Activated T-helper 9 cell treated with anti-CD3 and anti-CD28 coated beads, Interleukin-2, amount 50 U/mL, for 16 hours (primary cell): ENCODE measurements at places on chromosomes 2 and 18.

GRCh38 chr2:204948822-204949221, 403.5 kb downstream of the PARD3B start:
- no peak for DNase-seq

- no peak for DNase-seq
Measured at GRCh38 chr2:172924097-172924660, 151.5 kb upstream of the MAP3K20 start.

DNA sequence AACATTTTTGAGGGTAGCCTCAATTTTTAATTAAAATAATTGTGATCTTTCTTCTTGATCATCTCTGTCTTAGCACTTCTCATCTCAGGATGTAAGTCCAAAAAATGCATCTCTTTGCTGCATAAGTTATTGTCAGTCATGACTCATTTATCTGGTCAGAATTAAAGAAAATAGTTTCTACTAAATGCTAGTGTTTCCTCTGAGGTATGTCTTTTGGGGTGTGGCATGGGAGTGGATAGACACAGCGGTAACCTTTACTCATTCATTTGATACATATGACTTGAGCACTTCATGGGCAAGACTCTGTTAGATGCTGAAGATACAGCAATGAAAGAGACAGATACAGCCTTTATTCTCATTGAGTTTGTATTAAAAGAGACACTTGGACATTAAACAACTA, 284.7 kb downstream of the IRS1 start:
- DNase-seq = no peak

DNA sequence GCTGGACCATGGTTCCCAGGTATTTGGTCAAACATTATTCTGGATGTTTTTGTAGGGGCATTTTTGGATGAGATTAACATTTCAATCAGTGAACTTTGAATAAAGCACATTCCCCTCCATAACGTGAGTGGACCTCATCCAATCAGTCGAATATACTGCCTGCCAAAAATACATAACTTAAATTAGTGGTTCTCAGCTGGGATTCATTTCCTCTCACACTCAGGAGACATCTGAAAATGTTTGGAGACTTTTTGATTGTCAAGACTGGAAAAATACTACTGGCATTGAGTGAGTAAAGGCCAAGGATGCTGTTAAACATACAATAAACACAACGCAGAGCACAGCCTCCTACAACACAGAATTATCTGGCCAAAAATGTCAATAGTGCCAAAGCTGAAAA, 198.2 kb downstream of the MYO1B start:
- DNase-seq = no peak

GRCh38 chr2:62999905-63000304, 50.7 kb upstream of the OTX1 start:
- DNase-seq = no peak

DNA sequence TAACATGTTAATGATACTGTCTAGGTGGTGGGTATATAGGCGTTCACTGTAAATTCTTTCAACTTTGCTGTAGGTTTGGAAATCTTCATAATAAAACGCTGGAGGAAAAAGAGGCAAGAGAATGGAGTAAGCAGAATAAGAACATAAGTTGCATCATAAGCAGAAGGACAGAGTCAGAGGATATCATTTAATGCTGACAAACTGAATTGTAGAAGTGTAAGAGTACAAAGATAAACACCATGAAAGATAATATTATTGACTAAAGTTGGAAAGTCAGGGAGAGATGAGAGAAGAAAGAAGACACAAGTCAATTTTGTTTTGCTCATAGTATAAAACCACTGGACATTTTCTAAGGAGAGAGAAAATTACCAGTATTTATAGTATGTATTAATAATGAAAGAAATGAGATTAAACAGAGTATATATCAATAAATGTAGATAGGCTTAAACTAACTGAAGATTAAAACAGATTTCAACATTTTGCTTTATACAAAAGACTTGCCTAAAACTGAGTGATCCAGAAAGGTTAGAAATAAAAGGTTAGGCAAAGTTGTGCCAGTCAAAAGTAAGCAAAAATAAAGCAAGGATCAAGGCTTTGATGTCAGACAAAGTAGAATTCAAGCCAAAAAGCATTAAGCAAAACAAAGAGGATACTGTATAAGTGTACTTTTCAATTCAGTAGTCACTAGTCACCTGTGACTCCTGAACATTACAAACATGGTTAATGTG, 42.4 kb upstream of the VIT start:
- DNase-seq = no peak

GRCh38 chr18:50424877-50425690, 50.2 kb downstream of the SKA1 start:
- no peak for DNase-seq
